CD4-positive, CD25-positive, alpha-beta regulatory T cell (primary cell): ENCODE measurements at places on chromosomes 6 and 20. TPM values are rescaled to one million over a fixed set of nuclear protein-coding genes. Genes with fewer than 3 reads are reported as not detected.

Gene PNLDC1
- not detected for total RNA-seq

Gene PACRG
- 0.44 TPM for total RNA-seq

Gene ADGRF4
- total RNA-seq, result not detected

GRCh38 chr6:10465629-10466499 is 51.0 kb upstream of the TFAP2A start:
- peaks cover under 1% of the 10 kb centered on the region for H3K27me3 ChIP-seq
- no peaks in the 10 kb centered on the region for H3K4me1 ChIP-seq
- no peaks in the 10 kb centered on the region for H3K36me3 ChIP-seq
- DNase-seq, result peak; percentile 28
- no peak overlapping the region for H3K27ac ChIP-seq

GRCh38 chr20:59149678-59150504 is 13.7 kb upstream of the ZNF831 start:
- H3K36me3 ChIP-seq, result peaks cover 12% of the 10 kb centered on the region
- peaks cover 95% of the 10 kb centered on the region for H3K4me1 ChIP-seq
- H3K27ac ChIP-seq, result peak overlapping the region; percentile 99
- H3K27me3 ChIP-seq, result no peaks in the 10 kb centered on the region
- H3K4me3 ChIP-seq, result peak overlapping the region; percentile 75
- DNase-seq, result peak; percentile 70

DNA sequence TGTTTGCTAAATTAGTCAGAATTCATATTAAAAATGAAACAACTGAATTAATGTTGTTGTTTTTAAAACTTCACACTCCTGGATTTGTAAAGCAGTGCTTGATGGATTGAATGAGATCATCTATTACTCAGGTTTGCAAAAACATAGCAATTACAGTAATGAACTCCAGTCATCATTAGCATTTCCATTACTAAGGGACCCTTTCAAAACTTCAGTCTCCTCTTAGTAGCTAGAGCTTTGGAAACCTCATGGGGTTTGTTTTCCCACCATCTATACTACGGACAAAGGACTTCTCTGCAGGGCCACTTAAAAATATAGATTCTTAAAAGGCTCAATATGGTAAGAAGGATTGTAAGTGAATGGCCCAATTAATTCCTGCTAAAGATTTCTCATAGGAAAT is 209.9 kb upstream of the PRND start:
- H3K27ac ChIP-seq, result no peak overlapping the region
- no peaks in the 10 kb centered on the region for H3K4me1 ChIP-seq
- peaks cover 10% of the 10 kb centered on the region for H3K27me3 ChIP-seq

- H3K27me3 ChIP-seq, result no peaks in the 10 kb centered on the region
- no peak for DNase-seq
- peaks cover 21% of the 10 kb centered on the region for H3K4me1 ChIP-seq
- H3K4me3 ChIP-seq, result no peak overlapping the region
- no peak overlapping the region for H3K27ac ChIP-seq
Observed at GRCh38 chr6:137787016-137787415, 80.0 kb upstream of the TNFAIP3 start.

DNA sequence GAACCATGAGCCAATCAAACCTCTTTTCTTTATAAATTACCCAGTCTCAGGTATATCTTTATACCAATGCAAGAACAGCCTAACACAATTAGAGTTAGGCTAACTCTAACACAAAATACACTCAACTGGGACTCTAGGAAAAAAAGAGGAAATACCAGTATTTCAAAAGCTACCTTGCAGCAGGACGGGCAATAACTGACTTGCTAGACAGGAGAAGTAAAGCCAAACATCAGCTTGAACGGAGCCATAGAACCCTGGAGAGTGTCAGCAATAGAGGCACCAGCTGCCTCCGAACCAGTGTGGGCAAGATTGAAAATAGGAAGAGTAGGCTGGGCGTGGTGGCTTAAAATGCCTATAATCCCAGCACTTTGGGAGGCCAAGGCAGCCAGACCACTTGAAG is 162.0 kb upstream of the SOX4 start:
- H3K27ac ChIP-seq, result no peak overlapping the region
- H3K4me1 ChIP-seq, result no peaks in the 10 kb centered on the region
- H3K27me3 ChIP-seq, result no peaks in the 10 kb centered on the region
- H3K4me3 ChIP-seq, result no peak overlapping the region
- no peak for DNase-seq

DNA sequence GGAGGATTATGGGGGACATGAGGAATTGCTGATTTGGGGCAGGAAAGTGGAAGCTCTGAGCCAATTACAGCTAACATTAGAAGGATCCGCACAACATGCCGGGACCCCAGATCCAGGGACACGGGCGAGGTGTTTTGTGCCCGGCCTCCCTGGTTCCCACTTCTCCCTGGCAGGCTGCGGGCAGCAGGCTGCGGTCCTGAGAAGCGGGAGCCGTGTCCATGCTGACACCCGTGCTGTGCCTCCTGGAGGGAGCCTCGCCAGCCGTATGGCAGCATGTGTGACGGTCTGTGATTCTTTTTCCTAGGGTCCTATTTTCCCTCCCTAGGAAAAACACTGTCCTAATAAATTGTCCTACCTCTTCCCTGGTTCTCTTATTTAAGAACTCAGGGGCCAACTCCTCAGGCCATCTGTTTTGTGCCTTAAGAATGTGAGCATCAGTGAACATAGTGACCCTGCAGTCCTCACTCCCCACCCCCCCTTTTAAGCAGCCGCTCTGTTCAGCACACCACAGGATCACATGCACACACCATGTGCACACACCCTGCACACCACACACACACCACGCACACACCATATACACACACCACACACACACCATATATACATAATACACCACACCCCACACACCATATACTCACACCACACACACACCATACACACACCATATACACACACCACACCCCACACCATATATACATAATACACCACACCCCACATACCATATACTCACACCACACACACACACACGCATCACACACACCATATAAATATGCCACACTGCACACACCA is 49.9 kb downstream of the DACT2 start:
- no peak overlapping the region for H3K27ac ChIP-seq
- no peak for DNase-seq
- H3K36me3 ChIP-seq, result no peaks in the 10 kb centered on the region
- no peaks in the 10 kb centered on the region for H3K27me3 ChIP-seq

DNA sequence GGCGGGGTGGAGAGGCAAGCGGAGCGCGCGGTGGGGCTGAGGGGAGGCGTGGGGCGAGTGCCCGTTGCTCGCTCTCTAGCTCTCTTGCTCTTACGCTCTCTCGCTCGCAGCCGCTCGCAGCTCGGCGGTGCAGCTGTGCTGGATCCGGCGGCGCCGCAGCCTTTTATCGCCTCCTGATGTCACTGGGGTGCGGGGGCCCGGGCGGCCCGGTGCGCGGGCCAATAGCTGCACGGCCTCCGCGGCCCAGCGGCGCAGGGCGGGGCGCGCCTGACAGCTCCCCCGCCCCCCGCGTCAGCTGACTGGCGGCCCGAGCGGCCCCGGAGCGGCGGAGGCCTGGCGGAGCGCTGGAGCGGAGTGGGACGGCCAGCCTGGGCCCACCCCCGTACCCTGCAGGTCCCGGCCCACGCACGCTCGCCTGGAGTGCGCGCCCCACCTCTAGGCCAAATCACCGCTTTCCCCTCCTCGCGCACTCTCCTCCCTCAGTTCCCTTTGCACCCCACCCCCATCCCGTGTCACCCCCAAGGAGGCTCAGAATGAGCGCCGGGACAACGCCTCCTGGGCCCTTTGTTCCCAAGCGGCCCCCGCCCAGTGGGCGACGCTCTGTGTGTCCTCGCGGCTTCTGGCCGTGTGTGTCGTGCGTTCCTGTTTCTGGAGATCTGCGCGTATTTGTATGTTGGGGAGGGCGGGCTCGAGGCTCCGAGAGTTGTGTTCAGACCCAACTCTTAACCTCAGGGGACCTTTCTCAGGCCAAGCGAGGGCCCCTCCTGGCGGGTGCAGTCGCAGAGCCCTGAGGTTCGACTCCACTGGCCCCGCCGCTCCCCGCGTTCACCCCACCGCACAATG is at the start of gene MAFB:
MAFB (minus strand) TSS at position 137 of the 843 bp plus-strand sequence. CDS start 386 bp downstream, outside the sequence.
- no peaks in the 10 kb centered on the region for H3K36me3 ChIP-seq
- H3K4me1 ChIP-seq, result peaks cover 13% of the 10 kb centered on the region
- H3K27ac ChIP-seq, result no peak within 1 kb of the TSS
- no peak within 1 kb of the TSS for H3K4me3 ChIP-seq
- peaks cover 21% of the 10 kb centered on the region for H3K27me3 ChIP-seq

DNA sequence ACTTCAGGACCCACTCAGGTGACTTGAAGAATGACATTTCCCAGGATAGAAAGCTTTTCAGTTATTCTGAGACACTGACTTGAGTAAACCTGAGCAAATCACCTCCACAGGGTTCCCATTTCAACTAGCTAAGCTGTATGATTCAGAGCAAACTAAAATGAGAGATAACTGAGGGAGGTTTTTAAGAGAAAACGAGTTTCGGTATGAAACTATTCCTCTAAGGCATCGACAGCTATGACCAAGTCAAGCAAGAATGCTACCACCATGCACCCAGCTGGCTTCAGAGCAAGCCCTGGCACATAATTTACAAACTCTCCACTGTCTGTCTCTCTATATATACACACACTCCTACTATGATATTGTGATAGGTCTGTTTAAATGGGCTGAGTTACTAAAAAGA is 75.4 kb downstream of the PERP start:
- H3K4me3 ChIP-seq, result no peak overlapping the region
- no peak for DNase-seq
- H3K36me3 ChIP-seq, result no peaks in the 10 kb centered on the region
- no peak overlapping the region for H3K27ac ChIP-seq
- peaks cover 4% of the 10 kb centered on the region for H3K27me3 ChIP-seq
